Activated T-cell treated with anti-CD3 and anti-CD28 coated beads, Interleukin-2, amount 50 U/mL, for 1 hour (primary cell): ENCODE measurements at places on chromosomes 7 and 10.

DNA sequence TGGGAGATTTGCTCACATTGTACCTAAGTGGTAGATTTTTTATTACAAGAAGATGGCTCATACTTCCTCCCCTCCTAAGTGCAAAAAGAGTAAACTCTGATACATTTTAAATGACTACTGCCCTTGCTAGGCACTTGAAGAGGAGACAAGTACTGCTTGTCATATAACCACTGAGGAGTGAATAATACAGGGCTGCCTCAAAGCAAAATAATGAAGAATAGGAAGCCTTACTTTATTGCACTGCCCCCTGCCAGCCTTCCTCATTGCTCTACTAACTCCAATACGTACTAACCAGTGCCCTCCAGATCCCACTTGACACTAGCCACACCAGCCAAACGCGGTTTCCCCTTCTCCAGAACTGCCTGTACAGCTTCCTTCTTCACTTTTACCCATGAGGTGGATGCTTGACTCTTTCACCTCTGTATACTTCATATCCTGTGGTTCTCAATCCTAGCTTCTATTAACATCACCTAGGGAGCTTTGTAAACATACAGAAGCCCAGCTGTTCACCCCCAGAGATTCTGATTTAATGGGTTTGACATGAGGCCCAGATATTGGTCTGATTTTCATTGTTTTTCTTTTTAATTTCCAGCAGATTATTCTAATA, 11.7 kb upstream of the MTERF1 start:
- no peak for DNase-seq

GRCh38 chr7:110448918-110449317, 642.0 kb upstream of the LRRN3 start:
- no peak for DNase-seq

GRCh38 chr7:81234896-81235295, 316.0 kb upstream of the SEMA3C start:
- DNase-seq = no peak

DNA sequence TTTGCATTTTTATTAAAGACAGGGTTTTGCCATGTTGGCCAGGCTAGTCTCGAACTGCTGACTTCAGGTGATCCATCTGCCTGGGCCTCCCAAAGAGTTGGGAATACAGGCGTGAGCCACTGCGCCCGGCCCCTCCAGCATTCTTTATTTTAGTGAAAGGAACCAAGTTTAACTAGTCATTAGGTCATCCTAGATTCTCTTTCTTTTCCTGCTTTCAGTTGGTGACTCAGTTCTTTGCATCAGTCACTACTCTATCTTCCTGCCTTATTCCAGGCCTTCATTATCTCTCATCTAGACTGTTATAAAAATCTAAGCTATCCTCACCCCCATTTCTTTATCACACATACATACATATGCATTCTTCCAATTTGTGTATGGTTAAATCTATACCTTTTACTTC, 63.7 kb downstream of the PRSS58 start:
- DNase-seq = no peak

GRCh38 chr7:15652776-15653290, 33.6 kb downstream of the MEOX2 start:
- no peak for DNase-seq

DNA sequence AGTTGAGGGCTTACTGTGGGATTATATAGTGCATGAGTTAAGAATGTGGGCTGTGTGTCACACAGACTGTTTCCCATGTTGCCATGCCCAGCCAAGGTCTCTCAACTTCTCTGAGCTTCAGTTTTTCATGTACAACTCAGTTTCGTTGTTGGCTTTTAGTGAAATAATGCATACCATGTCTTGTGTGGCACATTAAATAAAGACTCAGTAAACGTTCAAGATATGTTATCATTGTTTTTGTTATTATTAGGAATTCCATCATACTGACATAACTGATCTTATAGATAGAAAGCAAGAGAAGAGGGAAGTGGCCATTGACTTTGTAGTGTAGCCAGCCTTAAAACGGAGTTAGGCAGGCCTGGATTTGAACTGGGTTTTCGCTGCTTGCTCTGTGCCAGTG, 2.9 kb downstream of the CDK14 start:
- DNase-seq = no peak

GRCh38 chr10:111338035-111338434, 261.2 kb downstream of the ADRA2A start:
- DNase-seq = no peak
